Prostate gland (tissue), 2 donors: ENCODE measurements at places on chromosomes 3 and 15. TPM values are rescaled to one million over a fixed set of nuclear protein-coding genes. Genes with fewer than 3 reads are reported as not detected.

DNA sequence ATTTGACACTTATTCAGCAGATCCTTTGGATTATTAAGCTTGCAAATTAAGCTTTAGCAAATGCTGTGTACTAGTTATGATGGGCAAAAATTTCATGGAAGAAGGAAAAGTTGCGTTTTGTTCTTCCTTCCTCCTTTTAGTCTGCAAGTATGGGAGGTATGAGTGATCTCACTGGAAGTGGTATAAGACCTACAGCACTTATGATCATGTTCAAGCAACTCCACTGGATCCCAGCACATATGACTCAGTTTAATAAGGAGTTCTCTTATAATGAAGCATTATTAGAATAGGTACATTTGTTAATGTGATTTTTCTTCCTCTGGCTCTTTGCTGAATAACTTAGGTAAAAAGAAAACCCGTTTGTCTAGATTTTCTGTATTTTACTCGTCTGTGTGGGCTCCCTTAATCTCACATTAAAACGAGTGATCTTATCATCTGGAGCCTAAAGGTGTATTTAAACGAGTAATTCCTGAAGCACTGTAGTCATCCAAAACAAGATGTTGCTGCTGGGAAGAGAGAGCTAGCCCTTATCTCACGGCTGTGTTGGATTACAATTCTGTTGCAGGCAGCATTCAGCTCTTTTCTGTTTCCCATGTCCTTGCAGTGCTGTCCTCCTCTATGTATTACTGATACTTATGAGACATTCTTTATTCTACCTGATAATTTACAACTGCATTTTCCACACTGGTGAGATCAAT, 264.9 kb downstream of the GBE1 start:
- H3K36me3 ChIP-seq, result no peaks in the 10 kb centered on the region
- no peaks in the 10 kb centered on the region for H3K27me3 ChIP-seq
- H3K4me1 ChIP-seq, result no peaks in the 10 kb centered on the region
- no peak overlapping the region for H3K27ac ChIP-seq

GRCh38 chr3:55818485-55818884, 331.4 kb upstream of the WNT5A start:
- H3K27me3 ChIP-seq, result no peaks in the 10 kb centered on the region
- DNase-seq, result no peak
- H3K36me3 ChIP-seq, result no peaks in the 10 kb centered on the region
- no peak overlapping the region for H3K27ac ChIP-seq
- no peak overlapping the region for H3K4me3 ChIP-seq

DNA sequence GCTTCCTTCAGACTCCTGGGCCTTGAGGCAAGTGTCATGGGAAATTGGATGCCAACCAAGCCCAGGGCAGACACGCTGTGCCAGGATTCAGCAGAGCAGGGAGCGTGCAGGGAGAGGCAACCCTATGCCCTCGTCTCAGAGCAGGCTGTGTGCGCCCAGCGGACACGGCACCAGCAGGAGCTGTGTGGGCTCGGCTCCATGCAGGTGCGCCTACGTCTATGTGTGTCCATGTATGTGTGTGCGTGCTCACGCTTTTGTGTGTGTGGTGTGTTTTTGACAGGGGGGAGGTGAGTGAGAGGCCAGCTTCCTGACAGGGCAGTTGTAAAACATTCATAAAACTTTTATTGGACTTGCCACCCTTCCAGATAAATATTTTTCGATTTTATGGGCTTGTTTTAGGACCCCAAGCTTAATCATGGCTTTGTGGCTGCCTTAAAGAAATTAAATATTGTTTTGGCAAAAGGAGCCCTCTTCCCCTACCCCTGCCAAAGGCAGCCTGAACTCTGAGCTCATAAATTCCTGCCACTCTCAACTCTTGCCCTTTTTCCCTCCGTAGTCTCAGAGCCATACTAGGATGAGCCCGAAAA, 84.4 kb downstream of the DNAJB8 start:
- no peaks in the 10 kb centered on the region for H3K27me3 ChIP-seq
- peak; percentile 90 for DNase-seq
- H3K4me3 ChIP-seq, result no peak overlapping the region
- H3K36me3 ChIP-seq, result no peaks in the 10 kb centered on the region
- peak overlapping the region; percentile 70 for H3K27ac ChIP-seq

DNA sequence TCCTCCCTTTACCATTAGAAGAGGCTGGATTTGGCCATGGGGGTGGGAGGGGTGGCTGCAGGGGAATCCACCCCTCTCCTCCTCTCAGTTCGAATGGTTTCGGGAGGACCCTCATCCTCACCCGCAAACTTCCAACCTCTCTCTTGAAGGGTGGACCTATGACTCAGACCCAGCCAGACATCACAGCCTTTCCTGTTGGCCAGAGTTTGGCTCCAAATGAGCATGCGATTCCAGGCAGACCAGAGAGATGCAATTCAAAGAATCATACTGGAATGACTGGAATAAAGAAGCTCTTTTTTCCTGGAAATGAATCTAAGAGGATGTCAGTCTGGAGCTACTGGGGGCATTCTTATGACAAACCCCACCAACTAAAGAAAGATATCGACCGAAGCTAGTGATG, 516.7 kb upstream of the MDFIC2 start:
- H3K27ac ChIP-seq, result no peak overlapping the region
- no peaks in the 10 kb centered on the region for H3K36me3 ChIP-seq
- H3K4me3 ChIP-seq, result no peak overlapping the region
- no peaks in the 10 kb centered on the region for H3K4me1 ChIP-seq
- no peak for DNase-seq

The CYP19A1 gene
- total RNA-seq, result not detected

DNA sequence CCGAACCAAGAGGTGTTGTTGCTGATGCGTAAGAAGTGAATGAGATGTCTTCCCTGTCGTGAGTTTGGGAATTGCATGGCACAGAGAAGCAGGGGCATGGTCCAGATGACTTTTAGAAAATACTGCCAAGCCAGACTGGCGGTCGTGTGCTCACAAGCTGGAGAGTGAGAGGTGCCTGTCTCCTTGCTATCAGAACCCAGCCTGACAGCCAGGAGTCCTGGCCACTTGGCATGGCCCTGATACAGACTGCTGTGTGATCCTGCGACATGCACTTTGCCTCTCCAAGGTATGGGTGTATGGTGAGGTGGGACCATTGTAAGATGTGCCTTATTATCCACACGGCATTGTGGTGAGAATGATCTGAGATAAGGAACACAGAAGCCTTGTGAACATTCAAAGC, 93.0 kb downstream of the SMAD3 start:
- DNase-seq, result no peak
- peaks cover 6% of the 10 kb centered on the region for H3K4me1 ChIP-seq
- no peak overlapping the region for H3K27ac ChIP-seq

GRCh38 chr15:75019916-75020315, 3.5 kb upstream of the PPCDC start:
- no peaks in the 10 kb centered on the region for H3K4me1 ChIP-seq
- no peak overlapping the region for H3K27ac ChIP-seq
- no peak for DNase-seq
- no peaks in the 10 kb centered on the region for H3K27me3 ChIP-seq
- no peak overlapping the region for H3K4me3 ChIP-seq

The DOCK3 gene
- 0.36 TPM for total RNA-seq

DNA sequence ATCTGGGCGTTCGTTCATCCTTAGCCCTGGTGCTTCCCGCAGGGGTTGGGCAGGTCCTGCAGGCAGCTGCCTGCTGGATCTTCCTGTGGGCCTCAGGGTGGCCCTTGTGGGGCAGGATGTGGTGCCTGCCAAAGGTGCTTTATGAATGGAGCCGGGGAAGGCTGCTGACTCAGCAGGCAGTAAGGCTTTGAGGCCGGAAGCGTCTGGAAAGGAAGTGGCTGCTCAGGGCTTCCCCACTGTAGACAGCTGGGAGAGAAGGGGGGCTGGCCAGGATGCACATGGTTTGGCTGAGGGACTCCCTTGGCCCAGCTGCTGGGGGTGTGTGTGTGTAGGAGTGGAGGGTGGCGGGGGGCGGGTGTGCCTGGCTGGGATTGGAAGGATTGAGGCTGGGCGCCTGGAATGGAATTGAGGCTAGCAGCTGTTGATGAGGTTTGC, 12.9 kb downstream of the CD276 start:
- no peaks in the 10 kb centered on the region for H3K27me3 ChIP-seq
- H3K4me3 ChIP-seq, result no peak overlapping the region
- peak; percentile 75 for DNase-seq

The EPHB3 gene
- 11.9 TPM for total RNA-seq

The LHFPL4 gene
- total RNA-seq, result 6.8 TPM

DNA sequence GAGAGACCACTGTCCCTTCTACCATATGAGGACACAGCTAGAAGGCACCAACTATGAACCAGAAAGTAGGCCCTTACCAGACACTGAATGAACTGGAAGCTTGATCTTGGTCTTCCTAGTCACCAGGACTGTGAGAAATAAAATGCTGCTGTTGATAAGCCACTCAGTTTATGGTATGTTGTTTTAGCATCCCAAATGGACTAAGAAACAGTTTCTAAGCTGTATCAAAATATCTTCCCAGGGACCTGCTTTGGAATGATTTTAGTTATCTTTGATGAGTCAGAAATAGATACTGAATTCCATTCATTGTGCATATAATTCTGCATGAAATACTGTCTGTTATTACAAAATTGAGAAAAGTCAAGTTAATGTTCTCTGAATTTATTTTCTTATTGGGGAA, 18.6 kb downstream of the WDR76 start:
- H3K4me3 ChIP-seq, result no peak overlapping the region
- H3K27me3 ChIP-seq, result no peaks in the 10 kb centered on the region
- H3K36me3 ChIP-seq, result no peaks in the 10 kb centered on the region
- no peak for DNase-seq

The PARP15 gene
- 0.23 TPM for total RNA-seq

The SLC28A1 gene
- not detected for total RNA-seq

DNA sequence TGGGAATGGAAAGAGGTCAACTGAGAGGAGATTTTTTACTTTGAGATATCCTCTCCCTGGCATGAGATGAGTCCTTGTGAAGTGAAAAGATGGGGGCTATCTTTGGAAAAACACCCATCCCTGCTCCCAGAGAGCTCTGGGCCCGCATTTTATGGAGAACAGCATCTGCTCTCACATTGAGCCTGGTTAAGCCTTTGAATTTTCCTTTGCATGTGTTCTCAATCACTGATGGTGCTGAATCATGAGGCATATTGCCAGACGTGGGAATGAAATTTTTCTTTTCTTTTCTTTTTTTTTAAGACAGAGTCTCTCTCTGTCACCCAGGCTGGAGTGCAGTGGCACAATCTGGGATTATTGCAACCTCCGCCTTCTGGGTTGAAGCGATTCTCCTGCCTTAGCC, 24.4 kb downstream of the TMEM45A start:
- no peaks in the 10 kb centered on the region for H3K36me3 ChIP-seq
- no peaks in the 10 kb centered on the region for H3K4me1 ChIP-seq
- no peaks in the 10 kb centered on the region for H3K27me3 ChIP-seq
- H3K27ac ChIP-seq, result no peak overlapping the region
- H3K4me3 ChIP-seq, result no peak overlapping the region
- DNase-seq, result no peak

DNA sequence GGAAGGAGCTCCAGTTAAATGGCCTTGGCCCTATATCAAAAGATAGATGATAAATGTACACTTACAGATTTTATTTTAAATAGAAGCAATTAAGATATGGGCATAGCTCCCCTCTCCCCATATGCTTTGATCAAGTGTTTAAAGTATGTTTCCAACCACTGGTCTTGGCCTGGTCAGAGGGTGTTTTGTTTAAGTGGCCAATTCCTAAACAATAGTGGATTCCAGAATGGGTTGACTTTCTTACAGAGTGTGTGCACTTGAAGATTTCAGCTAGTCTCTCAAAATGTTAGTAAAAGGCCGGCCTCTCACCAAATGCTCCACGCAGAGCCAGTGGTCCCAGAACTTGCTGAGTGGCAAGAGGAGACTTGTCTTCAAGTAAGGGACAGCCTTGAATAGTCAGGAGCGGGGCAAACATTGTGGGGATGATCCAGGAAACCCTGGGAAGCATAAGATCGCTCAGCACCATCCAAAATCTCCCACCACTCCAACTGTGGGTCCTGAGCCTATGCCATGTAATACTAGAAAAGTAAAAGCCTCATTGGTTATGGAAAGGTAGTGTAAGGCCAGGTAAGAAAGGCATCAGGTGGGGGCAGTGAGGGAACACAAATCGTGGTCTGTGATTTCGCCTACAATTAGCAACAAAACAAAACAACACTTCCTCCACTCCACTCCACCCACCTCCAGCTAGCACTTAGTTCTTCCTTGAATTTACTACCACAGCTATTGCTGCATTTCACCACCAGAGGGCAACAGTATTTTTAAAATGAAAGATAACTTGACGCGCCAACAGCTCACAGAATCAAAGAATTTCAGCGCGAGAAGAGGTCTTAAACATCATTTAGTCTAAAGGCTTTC, 4.8 kb downstream of the RARRES1 start:
- no peaks in the 10 kb centered on the region for H3K27me3 ChIP-seq
- no peaks in the 10 kb centered on the region for H3K36me3 ChIP-seq
- H3K27ac ChIP-seq, result peak overlapping the region; percentile 44
- no peak overlapping the region for H3K4me3 ChIP-seq
- DNase-seq, result peak; percentile 78

DNA sequence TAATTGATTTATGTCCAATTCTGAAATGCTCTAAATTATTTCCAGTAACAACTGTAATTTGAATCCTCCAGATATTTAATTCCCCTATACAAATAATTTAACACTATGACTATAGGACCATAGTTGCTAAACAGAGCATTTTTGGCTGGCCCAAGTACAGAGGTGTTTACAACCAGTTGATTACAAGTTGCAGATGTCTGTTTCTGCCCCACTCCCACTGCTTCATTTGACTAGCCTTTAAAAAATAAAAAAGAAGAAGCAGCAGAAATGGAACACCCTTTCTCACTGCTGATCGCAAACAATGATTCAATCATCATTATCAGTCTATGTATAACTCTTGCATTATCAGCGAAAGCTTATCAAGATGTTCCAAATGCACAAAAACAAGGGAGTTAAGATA, 54.6 kb downstream of the SENP7 start:
- no peak for DNase-seq
- H3K4me3 ChIP-seq, result no peak overlapping the region
- no peaks in the 10 kb centered on the region for H3K36me3 ChIP-seq
- H3K27me3 ChIP-seq, result no peaks in the 10 kb centered on the region
- H3K4me1 ChIP-seq, result no peaks in the 10 kb centered on the region
- H3K27ac ChIP-seq, result no peak overlapping the region

The DPPA4 gene
- total RNA-seq, result not detected

DNA sequence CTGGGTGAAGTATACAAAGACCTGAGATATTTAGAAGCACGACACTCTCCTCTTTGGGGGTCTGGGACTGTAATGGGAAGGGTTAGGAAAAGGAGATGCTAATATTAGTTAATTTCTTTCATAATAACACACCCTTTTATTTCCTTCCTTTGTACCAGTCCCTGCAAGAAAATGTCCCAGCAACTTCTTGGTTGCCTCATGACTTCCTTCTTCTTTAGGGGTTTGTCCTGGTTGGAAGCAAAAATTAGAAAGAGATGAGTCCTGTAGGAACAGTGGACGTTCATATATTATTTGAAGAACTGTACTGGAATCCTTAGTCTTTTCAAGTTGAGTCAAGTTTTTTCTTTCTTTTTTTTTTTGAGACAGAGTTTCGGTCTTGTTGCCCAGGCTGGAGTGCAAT, 227.8 kb upstream of the TBL1XR1 start:
- no peak overlapping the region for H3K27ac ChIP-seq
- no peak for DNase-seq
- H3K27me3 ChIP-seq, result no peaks in the 10 kb centered on the region
- H3K36me3 ChIP-seq, result no peaks in the 10 kb centered on the region
